GM19239 (cell line): ENCODE measurements at places on chromosomes 3 and 15.

- DNase-seq = no peak
These were observed 117.1 kb upstream of the UBP1 start for GRCh38 chr3:33557279-33557678.

- no peak for DNase-seq
These were observed 158.7 kb upstream of the SLCO3A1 start for GRCh38 chr15:91694831-91695210.

GRCh38 chr3:39150803-39151631 is 2.4 kb downstream of the CSRNP1 start:
- DNase-seq = no peak

GRCh38 chr3:72161881-72162595 is 377.1 kb upstream of the PROK2 start:
- DNase-seq = no peak

DNA sequence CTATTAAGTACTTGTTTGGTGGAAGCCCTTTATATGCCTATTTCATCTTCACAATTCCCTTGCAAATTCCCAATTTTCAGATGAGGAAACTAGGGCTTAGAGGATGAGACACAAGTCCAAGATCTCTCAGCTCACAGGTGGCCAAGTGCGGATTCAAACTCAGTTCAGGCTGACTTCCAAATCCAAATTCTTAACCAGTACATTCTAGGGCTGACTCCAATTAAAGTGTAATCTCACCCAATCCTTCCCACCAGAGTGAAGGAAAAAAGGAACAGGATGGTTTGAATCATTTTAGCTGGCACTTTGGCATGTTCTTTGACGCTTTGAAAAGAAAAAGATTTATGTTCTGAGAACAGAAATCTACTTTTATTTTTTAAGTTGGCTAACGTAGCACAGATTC is 12.7 kb downstream of the ARHGEF3 start:
- DNase-seq = no peak

- DNase-seq = peak; percentile 6
These were observed 157.3 kb downstream of the ADAMTS9 start for GRCh38 chr3:64530434-64531049.

DNA sequence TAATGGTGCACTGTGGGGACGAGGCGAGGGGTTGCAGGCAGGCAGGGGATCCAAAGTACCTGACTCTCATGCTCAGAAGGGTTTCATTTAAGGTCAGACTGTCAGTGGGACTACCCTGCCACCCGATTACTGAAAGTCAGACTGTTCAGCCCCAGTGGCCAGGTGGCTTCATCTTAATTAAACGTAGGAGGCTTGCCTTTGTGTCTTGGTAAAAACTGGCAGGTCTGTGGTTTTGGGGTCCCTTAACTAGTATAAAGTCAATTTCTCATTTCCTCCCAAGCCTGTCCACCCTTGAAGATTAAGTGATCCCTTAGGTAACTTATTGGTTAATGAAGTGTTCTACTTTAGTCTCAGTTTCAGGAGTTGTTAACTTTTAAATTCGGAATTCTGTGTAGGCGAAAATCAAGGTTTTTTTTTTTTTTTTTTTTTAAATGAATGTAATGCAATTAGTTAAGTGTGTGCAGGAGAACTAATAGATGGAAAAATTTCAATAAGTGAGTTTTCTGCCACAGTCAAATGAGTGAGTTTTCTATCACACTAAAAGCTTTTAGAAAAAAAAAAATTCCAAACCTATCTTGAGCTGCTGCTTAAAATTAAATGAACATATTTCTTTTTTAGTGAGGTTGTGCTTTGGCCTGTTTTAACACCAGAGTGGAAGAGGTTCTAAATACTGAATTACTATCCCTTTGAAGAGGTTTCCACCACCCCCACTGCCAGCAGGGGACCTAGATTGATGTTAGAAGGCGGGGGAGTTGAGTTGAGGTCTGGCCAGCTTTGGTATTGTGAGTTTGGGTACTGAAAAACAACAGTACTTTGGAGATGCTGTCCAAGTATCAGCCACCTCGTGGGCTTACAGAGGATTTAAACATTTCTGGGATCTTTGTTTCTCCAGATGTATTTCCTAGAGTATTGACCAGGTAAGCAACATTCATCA is 15.2 kb downstream of the ITPR1 start:
- peak; percentile 34 for DNase-seq

DNA sequence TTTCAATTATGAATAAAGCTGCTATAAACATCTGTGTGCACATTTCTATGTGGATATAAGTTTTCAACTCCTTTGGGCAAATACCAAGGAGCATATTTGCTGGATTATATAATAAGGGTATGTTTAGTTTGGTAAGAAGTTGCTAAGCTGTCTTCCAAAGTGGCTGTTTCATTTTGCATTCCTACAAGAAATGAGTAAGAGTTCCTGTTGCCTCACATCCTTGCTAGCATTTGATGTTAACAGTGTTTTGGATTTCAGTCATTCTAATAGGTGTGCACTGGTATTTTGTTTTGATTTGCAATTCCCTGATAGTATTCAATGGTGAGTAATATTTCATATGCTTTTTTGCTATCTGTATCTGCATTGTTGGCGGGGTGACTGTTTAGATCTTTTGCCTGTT is 120.7 kb upstream of the MDFIC2 start:
- no peak for DNase-seq

DNA sequence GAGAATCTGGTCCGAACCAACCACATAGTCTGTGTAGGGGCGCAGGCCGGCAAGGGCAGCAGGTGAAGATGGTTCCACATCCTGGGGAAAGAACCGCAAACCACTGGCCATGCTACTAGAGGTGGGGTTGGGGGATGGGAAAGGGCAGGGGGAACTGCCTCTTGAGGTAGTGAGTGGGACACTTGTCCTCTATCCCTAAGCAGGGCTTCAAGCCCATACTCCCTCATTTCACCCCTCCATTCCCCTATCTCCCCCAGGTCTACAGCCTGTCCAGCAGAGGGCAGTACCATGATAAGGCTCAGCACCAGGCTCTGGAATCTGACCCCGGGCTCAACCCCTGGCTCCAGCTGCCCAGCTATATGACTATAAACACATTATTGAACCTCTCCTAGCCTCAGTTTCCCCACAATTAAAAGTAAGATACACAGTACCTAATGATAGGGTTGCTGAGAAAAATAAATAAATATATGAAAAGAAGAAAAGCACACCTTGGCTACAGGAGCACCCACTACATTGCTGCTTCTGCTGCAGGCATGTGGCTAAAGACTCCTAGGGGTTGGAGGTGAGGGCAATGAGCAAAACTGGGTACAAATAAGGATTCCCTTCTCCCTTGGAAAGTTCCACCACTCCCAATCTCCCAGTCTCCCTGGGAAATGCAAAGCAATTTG is 6.3 kb downstream of the GORASP1 start:
- peak; percentile 62 for DNase-seq

DNA sequence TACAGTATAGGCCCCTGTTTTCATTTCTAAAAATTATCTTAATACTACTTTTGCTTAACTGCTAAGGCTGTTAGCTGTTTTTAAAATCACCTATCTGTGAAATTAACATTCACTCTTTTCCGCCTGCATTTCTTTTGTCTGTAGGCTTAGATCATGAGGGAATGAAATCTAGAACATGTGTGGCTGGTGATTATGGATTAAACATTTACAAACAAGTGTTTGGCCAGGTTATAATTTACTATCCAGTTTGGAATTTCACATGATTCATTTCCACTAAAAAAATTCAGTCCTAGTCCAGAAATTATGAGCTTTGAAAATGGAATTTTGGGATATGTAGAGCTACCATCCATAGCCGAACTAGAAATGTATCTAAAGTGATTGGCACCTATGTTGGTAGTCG is 39.1 kb downstream of the GOLM2 start:
- no peak for DNase-seq

GRCh38 chr15:63156755-63157117 is 541 bp downstream of the RPS27L start:
- DNase-seq = no peak

- no peak for DNase-seq
These were observed 85.1 kb upstream of the ZBTB20 start for GRCh38 chr3:115232167-115232566.

- no peak for DNase-seq
These were observed 35.1 kb upstream of the IL12A start for GRCh38 chr3:159953325-159954085.

DNA sequence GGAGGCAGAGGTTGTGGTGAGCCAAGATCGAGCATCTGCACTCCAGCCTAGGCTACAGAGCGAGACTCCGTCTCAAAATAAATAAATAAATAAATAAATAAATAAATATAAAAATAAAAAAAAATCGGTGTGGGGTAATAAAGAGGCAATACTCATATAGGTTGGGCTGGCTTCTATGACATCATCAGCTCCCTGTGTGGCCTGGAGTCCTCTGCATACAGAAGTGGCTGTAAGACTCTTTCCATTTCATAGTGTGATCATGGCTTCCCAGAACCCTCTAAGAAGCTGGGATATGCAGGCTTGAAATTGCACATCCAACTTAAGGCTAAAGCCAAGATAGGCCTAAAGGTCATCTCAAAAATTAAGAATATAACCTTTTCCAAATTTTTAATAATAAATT is 101.6 kb downstream of the ZIC4 start:
- DNase-seq = no peak

GRCh38 chr3:112334691-112335433 is 1.9 kb downstream of the CD200 start:
- no peak for DNase-seq
